Karpas-422 (cell line): ENCODE measurements at places on chromosomes 2 and 18. TPM values are rescaled to one million over a fixed set of nuclear protein-coding genes. Genes with fewer than 3 reads are reported as not detected.

DNA sequence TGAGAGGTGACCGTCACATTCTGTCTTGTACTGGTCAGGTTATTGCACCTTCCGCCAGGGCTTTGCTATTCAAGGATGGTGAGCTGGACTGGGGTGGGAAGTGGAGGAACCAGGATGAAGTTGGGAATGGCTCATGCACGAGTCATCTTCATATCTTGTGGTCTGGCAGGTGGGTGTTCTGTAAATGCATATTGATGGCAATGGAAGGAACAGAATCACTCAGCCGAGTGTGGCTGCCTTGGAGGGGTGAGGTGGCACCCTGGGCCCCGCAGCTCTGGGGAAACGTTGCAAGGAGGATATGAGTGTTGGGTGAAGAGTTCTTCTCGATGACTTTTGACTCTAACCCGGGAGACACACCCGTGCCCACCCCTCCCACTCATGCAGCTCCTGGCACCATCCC lies 1.2 kb downstream of the NEU2 start:
- no peak for DNase-seq

- no peak for DNase-seq
These were observed 27.0 kb downstream of the DNMT3A start for GRCh38 chr2:25314514-25315315.

Gene NFE2L2
- 33.1 and 66.7 TPM in 2 replicates for total RNA-seq

DNA sequence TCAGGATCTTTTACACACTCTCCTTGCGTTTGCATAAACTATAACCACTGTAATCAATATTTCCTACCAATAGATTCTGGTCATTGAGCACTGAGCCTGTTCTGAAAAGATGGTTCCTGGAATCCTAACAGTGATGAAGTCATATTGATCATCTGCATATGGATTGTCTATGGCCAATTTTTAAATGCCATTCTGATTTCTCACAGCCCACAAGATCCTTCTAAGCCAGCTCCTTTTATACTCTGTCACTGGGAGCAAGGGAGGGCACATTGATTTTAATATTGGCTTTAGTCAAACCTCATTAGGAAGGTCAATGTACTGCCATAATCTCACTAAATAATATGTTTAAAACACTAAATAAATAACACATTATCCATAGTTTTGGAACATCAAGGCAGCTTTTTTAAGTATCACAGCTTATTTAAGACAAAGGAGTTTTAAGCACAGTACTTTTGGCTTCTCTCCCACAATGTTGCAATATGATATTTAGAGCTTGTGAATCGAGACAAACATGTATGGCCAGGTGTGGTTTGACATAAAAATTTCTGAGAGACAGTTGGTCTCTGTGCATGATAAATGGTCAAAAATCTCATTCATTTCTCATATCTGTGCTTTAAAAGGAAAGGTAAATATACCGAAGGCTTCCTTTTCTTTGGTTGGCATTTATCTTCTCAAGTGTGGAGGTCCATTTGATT lies 267.3 kb downstream of the MTX2 start:
- no peak for DNase-seq

- DNase-seq: no peak
These were observed 178.2 kb downstream of the TDRD15 start for GRCh38 chr2:21301871-21302455.

DNA sequence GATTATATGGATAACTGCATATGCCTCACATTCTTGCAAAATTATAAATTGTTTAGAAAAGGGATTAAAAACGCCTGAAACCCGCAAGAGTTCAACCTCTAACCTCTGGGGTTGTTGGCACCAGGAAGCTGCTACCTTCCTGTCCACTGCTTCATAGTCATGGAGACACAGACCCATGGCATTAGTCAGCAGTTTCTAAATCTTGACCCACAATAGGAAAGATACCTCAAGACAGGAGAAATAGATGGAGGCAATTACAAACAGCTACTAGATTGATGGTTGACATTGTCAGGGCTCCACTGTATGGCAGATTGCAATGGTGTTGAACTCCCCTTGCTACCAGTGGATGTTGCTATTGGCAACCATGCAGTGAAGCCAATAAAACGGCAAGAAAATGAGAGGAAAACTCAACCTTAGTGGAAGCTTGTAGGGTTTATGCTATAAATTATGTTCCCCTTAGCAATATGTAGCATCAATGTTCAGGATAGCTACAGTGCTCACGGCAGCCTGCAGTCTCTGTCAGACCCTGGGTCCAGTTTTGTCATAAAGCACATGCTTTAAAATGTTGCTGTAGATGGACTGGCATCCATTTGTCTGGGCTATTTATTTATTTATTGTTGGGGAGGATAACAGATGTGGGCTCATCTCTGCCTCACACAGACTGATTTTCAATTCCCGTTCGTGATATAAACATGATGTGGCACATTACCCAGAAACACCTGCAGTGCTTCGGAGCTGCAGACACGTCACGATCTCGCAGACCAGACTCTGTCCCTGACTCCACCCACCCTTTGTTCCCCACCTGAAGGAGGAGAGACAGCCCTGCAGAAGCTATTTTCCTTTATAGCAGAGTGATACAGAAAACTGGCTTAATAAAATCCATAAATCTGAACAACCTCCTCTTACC lies 233.4 kb downstream of the AGPS start:
- peak; percentile 71 for DNase-seq

- DNase-seq: no peak
These were observed 272.9 kb downstream of the PAX3 start for GRCh38 chr2:222025881-222026271.

Gene TMEM247
- not detected in 2 replicates for total RNA-seq

- DNase-seq: peak; percentile 88
These were observed 100.6 kb downstream of the MSH2 start for GRCh38 chr2:47503481-47504070.

DNA sequence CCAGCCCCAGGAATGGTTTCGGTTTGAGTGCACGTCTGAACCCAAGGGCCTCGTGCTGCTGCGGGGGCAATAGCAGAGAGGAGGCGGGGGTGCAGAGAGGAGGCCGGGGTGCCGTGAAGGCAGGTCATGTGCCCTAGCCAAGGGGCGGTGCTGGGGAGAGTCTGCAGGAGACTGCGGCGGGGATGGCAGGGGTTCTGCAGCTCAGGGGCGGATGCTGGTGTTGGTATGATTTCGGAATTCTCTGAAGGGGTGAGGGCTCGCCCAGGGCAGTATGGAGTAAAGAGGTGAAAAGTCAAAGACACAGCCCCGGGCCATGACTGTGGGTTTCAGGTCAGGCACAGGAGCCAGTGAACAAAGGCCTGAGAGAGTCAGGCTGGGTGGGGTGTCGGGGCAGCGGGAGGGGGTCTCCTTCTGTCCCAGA lies 186.5 kb upstream of the HDAC4 start:
- no peak for DNase-seq

Gene AMMECR1L
- total RNA-seq: 6.4 and 8.2 TPM in 2 replicates

GRCh38 chr2:17638196-17638743 lies 97.8 kb downstream of the VSNL1 start:
- DNase-seq: no peak

Gene GAREM1
- 0.11 and 0.22 TPM in 2 replicates for total RNA-seq

Gene C2orf72
- total RNA-seq: not detected in 2 replicates

DNA sequence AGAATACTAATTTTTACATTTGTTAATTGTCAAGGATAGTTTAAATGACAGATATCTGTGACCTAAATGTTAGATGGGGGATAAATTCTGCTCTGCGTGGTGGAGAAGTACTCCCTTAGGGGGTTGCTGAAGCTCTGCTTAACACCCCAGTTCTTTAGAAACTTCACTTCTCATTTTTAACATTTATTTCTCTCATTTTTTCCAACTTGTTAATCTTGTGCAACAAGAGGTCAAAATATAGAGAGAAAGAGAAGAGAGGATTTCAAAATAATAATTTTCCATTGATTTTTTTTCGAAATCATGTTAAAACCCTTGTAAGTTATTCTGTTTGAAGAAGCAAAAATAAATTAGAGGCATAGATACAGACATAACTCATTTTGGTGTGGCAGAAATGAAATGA lies 61.3 kb upstream of the SLC8A1 start:
- DNase-seq: no peak

DNA sequence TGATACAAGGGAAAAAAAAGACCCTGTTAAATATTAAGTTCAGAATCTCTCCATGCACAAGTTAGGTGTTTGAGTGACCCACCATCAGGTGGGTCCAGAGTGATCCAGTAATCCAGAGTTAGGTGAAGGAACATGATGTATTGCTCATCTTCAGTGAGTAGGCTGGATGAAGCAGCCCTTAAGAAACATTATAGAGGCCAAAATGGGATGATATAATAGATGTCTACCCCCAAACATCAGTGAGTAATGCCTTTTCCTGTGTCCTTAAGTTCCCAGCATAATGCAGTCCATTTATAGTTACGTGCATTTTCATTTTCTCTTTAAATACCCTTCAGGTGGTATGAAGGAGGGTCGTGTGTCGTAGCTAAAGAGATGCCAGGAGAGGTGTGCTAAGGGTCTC lies 89.6 kb downstream of the MAP4K4 start:
- no peak for DNase-seq

DNA sequence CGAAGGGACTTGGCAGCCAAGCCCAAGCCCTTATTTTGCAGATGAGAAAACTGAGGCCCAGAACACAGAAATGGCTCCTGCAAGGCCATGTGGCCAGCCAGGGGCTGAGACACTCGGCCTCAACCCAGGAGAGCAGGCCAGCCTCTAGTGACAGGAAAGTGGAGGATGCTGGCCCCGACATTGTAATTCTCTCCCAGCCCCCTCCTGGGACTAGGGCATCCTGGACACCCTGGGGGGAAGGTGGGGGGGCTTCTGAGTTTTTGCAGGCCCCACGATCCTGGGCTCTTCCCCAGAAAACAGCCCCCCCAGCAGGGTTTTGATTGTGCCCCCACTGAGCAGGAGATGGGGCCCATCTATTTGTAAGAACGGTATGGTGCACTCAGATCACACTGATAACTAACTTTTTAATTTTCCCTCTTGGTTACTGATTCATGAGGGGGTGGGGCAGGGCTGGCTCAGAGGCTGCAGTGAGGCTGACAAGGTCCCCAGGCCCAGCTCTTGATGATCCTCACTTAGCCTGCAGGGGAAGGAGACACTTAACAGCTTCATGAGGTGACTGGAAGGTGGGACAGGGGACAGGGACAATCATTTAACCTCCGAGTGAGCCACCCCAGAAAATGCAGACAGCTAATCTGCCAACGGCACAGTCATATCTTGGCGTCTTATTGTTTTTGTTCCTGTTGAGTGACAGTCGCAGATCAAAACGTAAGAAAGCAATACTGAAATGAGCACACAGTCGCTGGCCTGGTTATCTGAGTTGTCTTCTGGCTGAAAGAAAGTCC lies 18.9 kb downstream of the SMAD7 start:
- DNase-seq: no peak

Gene MEP1B
- not detected in 2 replicates for total RNA-seq

GRCh38 chr2:30190637-30191036 lies 40.7 kb upstream of the LBH start:
- DNase-seq: no peak

GRCh38 chr2:38440655-38441054 lies 63.6 kb upstream of the ATL2 start:
- DNase-seq: no peak

- no peak for DNase-seq
These were observed 138.4 kb downstream of the ZNF516 start for GRCh38 chr18:76356666-76357065.

DNA sequence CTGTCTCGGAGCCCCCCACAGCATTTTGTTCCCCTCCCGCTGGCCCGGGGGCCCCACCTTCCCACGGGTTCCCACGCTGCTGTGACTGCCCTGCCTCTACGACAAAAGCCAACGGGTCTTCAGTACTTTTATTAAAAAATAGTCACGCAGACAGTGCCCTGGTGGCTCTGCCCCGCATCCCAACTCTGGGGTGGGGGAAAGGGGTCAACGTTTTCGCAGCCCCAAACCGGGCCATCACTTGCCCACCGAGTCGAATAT lies 1.0 kb downstream of the UCN start:
- no peak for DNase-seq

DNA sequence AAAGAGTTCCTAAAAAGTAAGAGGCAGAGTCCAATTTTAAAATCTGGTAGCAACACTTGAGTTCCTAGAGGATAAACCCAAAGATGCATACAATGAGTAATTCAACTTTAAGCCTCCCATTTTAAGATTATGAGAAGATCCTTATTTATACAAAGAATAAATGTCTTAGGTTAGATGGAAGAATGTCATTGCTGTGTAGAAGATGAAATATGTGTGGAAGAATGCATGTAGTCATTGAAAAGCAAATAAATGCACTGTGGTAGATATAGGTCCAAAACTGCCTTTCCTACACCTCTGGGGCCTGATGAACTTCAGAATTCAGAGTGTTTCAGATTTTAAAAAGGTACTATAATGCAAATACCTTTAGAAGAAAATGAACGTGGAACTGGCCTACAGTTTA lies 58.7 kb upstream of the LRP1B start:
- DNase-seq: no peak

DNA sequence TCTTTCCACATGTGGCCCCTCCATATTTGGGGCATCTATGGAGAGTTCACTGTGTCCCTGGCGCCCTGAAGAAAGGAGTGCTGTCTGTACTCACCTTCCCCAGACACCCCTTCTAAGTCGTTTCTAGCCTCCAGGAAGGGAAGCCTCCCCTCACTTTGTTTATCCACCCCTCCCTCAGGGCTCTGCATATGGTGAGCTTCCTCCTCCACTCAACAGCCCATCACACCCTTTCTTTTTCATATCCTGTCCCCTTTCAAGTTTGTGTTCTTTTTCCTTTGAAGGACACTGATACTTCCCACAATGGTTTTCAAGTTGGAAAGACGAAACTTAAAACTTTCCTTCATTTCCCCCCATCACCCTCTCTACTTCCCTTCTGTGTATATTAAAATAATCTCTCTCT lies 291.4 kb upstream of the POU3F3 start:
- DNase-seq: no peak

GRCh38 chr2:121565389-121566250 lies 34.9 kb downstream of the RNU4ATAC start:
- DNase-seq: peak; percentile 89

- peak; percentile 42 for DNase-seq
These were observed 509 bp upstream of the CYS1 start for GRCh38 chr2:10080536-10081304.

- no peak for DNase-seq
These were observed 15.1 kb downstream of the DYSF start for GRCh38 chr2:71468279-71469015.

DNA sequence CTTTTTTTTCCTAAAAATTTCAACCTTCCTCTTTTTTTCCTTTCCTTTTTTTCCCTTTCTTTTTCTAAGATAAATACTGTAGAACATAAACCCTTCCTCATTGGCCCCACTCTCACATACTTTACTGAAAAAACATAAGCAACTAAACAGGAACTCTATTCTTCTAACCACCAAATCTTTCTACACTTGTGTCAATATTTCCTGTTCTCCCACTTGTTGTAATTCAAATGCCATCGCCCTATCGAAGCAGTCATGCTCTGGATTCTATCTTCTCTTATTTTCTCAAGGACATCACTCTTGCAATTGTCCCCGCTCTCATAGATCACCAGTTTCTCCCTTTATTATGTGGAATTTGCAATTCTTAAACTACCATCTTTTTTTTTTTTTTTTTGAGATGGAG lies 20.2 kb upstream of the SSB start:
- DNase-seq: no peak

GRCh38 chr2:32626639-32627221 lies 1.1 kb upstream of the TTC27 start:
- DNase-seq: no peak

- DNase-seq: no peak
These were observed 298.5 kb upstream of the CELF4 start for GRCh38 chr18:37864122-37864521.

Gene FAM110C
- not detected in 2 replicates for total RNA-seq
